ENCODE measurements at places on chromosomes 1 and 21.
A peak's percentile ranks its signal among the peaks of the same experiment; 100 is the strongest.

GRCh38 chr1:25989440-25990234, 8.2 kb downstream of the PAFAH2 start:
- DNase-seq = no peak

GRCh38 chr1:15017120-15017519, 136.4 kb upstream of the TMEM51 start:
- DNase-seq = no peak

GRCh38 chr1:99170516-99170915, 93.8 kb upstream of the PLPPR4 start:
- DNase-seq = no peak

- peak; percentile 77 for DNase-seq
Observed at GRCh38 chr1:222928212-222928611, 113.4 kb downstream of the DISP1 start.

DNA sequence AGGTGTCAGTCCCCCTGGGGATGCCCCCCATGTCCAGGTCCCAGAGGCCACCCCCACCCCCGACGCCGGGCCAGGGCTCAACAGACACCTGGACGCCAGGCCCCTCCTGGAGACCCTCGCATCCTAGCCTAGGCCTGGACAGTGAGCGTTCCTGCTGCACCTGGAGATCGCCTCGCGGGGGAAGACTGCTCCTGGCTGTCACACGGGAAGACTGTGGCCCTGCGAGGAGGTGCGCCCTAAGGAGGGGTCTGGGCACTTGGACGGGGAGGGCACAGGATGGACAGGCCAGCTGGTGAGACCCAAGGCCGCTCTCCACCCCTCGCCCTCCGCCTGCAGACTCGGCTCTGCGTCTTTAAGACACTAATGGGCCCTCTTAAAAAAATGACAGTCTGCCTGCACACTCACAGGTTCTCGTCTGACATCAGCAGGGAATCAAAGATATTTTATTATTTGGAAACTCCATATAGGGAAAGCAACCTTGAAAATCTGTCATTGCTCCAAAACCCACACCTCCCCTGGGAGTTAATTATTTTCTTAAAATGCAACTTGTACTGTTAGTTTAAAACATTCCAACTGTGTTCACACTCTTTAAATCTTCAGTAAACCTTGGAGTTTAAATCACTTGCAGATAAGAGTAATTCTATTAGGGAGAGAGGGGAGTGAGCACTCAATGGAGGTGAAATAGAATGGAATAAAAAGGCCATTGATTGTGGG, 45.6 kb upstream of the ACTRT2 start:
- no peak for DNase-seq

GRCh38 chr1:166915042-166915441, 39.0 kb upstream of the TADA1 start:
- DNase-seq = no peak

GRCh38 chr1:111739925-111740765, 950 bp upstream of the INKA2 start:
- peak; percentile 71 for DNase-seq

DNA sequence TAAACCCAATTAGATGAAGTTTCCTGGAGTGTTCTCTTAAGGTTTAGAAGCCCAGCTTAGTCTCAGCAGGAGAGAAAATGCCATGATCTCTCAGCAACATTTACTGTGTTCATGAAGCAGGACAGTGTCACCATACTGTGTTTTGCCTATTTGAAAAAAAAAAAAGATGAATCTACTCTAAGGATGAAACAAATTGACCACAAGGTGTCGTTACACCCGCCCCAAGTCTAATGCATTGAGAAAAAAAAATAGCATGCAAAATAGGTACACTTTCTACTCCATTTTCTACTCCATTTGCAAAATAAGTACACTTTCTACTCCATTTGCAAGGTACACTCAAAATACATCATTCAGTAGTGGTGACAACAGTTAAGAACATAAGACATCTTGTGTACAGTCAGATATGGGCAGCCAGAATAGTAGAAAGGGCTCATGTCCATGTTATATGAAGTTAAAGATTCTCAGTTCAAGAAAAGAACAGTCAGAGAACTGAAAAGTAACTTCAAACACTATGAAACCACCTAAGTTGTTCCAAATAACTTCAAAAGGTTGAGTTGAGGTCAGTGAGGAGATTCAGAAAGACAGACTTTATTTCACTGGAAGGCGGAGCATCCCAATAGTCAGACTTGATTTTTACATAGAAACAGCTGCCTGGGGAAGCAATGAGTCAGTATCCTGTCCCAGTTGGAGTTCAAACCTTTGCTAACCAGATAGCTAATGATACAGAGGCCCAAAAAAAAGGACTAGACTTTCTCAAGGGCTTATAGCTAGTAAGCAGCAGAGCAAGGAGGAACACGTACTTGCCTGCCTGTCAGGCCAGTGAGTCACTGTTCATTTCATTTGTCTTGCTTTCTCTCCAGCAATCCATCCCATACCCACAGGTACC, 13.3 kb downstream of the PLPPR5 start:
- no peak for DNase-seq

DNA sequence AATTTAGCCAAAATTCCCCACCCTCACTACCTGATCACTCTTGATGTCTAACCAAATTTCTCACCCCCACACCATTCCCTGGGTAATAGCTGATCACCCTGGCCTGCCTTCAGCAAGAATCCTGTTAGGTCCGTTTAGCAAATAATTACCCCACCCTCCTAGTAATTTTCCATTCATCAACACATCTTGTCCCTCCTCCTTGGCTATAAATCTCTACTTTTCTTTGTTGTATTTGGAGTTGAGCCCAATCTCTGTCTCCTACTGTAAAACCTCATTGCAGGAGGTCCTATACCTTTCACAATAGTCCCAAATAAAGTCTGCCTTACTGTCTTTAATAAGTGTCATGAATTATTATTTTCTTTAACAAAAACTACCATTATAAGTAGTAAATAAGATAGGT, 6.9 kb upstream of the PRKAA2 start:
- no peak for DNase-seq

DNA sequence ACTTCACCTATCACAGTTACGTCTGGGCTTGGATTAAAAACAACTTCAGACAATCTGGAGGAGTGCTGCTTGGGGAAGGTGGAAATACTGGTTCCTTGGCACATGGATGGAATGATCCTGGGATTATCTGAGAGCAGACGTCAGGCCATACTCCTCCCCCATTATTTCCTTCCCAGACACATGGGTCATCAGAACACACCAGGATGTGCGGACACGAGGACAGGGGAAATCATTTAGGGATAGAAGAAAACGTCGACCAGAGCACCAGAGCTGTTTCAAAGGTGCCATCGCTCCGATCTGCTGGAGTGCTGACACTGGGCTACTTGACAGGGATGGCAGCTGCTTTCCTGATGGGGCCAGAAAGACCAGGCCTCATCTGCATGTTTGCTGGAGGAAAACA, 31.8 kb upstream of the ANGPTL7 start:
- DNase-seq = no peak

DNA sequence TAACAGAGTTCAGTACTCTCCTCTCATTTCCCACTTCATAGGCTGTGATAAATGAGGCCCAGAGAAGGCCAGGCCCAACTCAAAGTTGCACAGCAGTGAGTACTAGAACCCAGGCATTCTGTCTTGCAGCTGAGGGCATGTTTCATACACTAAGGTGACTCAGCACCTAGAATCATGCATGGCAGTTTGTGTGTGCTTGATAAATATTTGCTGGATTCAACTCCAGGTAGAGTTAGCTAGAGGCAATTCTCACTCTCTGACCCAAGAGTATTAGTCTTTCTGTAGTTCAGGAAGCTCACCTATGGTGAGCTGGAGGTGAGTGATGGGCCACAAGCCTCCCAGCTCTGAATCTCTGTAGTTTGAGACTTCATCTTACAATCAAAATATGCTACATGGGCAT, 10.7 kb downstream of the NKAIN1 start:
- no peak for DNase-seq

- DNase-seq = no peak
Observed at GRCh38 chr1:160359559-160360226, 7.2 kb upstream of the NHLH1 start.

DNA sequence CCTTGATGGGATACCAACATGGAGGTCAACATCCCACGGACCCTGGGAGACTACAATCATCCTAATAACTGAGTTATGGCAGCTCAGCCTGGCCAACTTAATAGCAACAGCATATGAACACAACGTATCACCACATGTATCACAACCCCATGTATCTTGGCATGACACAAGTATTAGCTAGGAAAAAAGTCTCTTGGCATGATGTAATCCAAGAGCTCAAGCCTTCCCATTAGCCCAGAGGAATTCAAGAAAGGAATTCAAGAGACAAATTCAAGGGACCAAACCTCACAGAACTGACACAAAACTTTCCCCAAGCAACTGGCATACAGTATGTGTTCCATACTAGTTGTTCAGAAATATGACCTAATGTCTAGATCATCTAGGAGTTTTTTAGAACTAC, 100.9 kb upstream of the HMGB4 start:
- no peak for DNase-seq

DNA sequence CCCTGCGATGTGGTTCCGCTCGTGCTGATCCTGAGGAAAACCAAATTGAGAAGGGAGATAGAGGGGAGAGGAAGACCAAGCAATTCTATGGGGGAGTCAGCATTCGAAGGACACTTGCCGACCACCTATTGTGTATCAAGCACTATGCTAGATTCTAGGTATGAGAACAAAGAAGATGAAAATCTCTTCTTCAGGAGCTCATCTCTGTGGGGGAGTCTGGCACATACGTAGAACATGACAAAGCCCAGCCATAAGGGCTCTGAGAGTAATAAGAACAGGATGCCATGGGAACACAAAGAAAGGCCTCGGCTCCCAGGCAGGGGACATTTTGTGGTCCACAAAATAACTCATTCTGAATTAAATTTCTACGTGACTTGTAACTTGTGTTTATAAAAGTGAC, 83.7 kb downstream of the WLS start:
- DNase-seq = no peak

DNA sequence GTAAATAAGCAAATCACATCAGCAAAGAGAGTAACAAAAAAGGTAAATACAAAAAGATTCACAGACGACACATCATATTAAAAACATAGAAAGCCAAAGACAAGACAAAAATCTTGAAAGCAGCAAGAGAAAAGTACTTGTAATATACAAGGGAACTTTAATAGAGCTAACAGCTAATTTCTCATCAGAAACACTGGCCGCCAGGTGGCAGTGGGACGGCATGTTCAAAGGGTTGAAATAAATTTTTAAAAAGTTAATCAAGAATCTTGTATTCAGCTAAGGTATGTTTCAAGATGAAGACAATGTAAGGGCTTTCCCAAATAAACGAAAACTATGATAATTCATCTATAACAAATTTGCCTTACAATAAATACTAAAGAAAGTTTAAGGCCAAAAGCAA, 358.1 kb downstream of the LRRIQ3 start:
- peak; percentile 11 for DNase-seq

GRCh38 chr1:243642936-243643335, 207.1 kb downstream of the AKT3 start:
- DNase-seq = no peak

- no peak for DNase-seq
Observed at GRCh38 chr1:235442788-235443429, 61.3 kb downstream of the B3GALNT2 start.

- DNase-seq = no peak
Observed at GRCh38 chr1:80776266-80776665, 1024.5 kb upstream of the ADGRL2 start.

DNA sequence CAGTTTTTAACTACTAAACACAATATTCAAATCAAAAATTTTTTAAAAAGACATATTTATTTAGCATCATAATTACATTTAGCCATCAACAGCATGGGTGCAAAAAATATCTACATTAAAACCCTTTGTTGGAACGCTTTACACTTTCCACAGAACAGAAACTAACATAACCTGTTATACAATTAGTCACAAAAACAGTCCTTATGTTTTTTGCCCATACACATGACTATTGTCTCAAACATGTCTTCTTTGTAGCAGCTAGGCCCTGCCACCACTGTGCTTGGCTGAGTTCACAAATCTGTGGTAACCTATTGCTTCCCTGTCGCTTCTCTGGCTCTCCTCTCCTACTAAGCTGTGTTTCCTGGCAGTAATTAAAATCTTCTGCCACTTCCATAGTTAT, 1350.0 kb upstream of the ADGRL2 start:
- DNase-seq = no peak

DNA sequence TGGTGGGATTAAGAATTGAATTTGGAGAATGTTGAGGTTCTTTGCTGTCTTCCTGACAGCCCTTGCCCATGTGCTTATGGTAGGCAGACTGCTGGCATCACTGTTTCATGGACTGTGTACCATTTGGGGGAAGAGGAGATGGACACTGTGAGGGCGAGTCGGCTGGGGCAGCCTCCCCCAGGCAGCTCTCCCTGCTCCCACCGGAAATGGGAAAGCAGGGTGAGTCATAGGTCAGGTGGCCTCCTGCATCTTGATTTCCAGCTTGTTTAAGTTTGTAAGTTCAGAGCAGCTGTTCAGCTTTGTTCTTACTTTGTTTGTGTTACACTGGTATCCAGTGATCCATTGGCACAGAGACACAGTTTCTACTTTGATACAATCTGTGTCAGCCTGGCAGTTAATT, 87.2 kb upstream of the CNIH3 start:
- DNase-seq = no peak

DNA sequence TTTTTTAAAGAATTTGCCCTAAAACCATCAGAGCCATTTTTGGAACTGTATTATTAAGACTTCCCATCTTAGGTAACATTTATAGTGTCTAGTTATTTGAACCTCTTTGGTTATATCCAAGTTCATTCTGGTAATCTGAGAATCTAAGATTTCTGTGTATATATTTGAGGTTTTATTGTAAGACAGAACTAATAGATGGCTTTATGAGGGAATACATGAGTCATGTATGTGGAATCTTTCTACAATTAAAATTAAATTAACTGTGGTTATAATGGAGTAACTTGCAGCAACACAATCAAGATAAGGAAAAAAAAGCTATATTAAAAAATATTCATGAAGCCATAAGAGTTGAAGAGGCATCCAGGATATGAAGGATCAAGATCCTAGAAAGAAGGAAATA, 92.1 kb downstream of the UBE2U start:
- DNase-seq = no peak

DNA sequence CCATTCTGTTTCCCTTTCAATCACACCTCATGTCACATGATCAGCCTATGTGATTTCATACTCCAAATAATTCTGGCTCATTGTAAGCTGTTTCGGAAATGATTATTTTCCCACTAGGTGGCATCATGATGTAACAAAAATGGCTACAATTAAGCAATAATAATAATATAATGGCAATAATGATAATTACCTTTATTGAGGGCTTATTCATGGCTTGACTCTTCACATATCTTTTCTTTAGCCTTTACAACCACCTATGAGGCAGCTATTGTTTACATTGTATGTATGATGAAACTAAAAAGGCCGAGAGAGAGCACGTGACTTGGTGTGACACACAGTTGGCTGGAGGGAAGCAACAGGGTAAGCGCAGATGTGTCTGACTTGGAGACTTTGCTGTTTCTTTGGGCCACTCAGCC, 12.5 kb upstream of the KPRP start:
- DNase-seq = no peak

- no peak for DNase-seq
Observed at GRCh38 chr1:182631053-182631677, 27.0 kb upstream of the RGS16 start.

DNA sequence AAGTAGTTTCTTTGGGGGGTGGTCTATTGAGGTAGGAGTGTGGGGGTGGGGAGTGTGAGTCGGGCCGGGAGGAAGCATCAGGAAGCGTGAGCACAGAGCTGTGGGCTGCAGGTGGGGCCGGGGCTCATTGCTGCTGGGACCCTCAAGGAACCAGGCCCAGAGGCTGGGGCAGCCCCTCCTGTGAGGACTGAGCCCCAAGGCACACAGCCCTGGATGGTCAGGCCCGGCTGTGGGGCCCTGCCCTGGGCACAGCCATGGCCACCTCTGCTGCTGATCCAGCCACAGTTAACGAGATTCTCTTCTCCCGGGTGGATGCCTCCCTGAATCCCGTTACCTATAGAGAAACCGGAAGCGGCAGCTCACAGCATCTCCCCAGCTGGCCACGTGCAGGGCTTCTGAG, 22.9 kb upstream of the SUMO3 start:
- no peak for DNase-seq

All from thyroid gland (tissue), 4 donors.